ENCODE measurements at places on chromosomes 6 and 20.

DNA sequence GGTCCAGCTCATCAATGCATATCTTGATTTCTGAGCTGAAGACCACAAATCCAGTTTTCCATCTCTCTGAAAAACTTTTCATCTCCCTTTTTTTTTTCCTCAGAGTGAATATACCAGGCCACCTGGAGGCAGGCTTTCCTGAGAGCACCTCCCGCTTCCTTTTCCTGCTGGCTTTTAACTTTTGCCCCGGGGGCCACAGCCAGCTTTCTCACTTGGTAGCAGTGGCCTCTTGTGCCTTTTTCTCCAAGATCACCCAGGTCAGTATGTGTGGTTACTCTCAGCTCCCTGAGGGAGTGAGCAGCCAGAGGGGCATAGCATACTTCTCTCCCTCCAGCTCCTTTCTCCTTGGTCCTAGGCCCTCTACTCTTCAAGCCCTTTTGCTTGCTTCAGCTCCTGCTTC lies at the start of gene BTN1A1:
Gene BTN1A1, plus strand, starts transcription at position 202 of the 400 bp plus-strand sequence. CDS start 984 bp downstream, outside the sequence.
- DNase-seq, result no peak

DNA sequence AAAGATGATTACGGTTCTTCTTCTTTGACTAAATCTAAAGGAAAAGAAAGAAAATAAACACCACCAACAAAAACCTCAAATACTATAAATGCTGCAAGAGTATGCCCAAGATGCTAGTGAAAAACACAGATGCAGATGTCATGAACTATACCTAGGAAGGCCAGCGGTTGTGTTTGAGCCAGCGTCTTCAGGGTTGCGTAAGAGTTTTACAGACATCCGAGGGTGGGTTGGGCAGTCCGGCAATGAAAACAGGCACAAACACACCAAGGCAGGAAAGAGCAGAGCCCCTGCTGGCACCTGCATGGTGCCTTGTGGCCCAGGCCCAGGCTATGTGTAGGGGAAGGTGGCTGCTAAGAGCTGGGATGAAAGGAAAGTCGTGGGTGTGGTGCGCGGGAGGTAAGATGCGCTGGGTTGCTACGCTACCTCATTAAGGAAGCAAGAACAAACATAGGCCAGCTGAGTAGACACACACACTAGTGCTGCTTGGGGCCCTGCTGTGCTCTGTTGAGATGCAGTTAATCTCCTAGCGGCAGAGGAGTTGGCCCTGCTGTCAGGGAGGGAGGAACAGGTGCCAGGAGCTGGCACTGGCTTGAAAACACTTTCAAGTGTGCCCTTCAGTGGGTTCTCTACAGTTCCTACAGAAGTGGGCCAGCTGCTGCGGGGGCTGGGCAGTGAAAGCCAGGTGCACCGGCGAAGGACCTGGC lies 170.2 kb upstream of the PLN start:
- DNase-seq, result no peak

DNA sequence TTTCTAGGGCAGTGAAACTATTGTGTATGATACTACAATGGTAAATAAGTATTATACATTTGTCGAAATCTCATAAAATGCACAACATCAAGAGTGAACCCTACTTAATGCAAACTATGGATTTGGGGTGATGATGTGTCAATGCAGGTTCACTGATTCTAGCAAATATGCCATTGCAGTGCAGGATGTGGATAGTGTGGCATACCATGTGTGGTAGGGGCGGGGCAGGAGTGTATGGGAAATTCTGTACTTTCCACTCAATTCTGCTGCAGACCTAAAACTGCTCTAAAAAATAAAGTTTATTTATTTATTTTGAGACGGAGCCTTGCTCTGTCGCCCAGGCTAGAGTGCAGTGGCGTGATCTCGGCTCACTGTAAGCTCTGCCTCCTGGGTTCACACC lies 44.3 kb downstream of the ABHD12 start:
- no peak for DNase-seq

DNA sequence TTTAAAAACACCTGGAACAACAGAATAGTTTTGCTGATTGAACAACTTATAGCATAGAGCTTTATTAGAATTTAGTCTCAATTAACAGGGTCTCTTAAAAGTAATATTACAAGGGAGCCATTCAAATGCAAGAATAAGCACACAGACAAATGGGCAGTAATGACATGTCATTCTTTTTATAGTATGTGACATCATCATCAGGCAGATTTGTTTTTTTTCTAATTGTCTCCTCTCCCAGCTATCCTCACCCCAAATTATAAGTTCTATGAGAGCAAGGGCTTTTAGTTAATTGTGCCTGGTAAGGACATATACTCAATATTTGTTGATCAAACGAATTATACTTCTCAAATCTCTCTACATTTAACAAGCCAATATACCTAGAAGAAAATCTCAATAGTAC lies 11.0 kb downstream of the PGM3 start:
- DNase-seq, result no peak

DNA sequence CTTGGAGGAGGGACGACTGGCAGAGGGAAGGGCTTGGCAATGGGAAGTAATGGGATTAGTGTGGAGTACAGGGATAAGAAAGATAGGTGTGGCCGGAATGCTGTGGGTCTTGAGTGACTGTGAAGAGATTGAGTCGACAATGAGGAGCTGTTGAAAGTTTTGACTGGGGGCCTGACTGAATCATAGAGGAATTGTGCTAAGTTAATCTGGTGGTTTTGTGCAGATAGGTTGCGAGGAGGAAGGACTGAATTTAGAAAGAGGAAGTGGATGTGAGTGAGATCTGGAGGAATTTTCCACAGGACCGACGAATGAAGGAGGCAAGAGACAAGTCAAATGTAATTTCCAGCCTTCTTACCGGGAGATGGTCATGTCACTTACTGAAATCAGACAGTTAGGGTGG lies 143.9 kb upstream of the RALGAPA2 start:
- no peak for DNase-seq

DNA sequence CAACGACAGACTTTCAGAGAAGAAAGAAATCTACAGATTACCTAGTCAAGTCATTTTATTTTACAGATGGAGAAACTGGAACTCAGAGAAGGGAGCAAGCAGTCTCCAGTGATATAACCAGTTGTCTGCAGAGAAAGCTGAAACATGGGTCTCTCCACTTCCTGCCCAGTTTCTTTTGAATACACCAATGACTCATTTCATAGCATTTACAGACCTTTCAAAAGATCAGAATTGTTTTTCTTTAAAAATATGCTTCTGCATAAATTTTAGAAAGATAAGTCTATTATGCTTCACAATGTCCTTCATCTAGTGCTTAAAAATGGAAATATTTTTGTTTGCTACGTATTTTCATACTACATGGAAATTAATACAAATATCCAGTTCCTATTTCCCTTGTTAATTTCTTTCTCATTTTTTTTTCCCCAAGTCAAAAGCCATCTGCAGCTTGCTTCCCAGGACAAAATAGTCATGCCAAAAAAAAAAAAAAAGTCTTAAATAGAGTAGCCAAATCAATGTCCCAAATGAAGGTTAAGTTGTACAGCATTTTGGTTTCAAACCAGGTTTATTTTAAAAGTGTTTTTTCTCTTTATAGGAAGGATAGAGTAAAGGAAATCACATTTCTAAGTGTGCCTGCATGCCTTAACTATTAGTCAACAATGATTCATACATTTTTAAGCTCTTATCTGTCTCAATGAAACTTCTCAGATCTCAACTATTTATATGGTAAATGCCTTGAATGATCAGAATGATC lies 36.9 kb downstream of the ARHGAP18 start:
- no peak for DNase-seq

DNA sequence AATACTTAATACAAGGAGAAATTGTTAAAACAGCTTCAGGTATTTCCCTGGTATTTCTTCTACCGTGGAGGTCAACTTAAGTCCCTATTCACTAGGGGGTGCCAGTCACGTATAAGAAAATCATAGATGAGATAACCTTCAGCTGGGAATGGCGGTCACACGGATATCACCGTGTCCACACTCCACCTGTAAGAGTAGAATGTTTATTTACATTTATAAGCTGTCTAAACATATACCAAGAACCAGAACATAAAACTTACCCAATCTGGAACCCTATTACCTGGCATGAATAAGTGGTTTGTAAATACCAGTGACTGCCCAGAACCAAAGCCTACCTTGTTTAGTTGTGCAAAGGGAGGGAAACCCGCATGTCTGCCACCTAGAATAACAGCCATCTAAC lies 1.9 kb upstream of the ELOVL4 start:
- DNase-seq, result peak; percentile 13

All from stimulated activated CD8-positive, alpha-beta memory T cell treated with anti-CD3 and anti-CD28 coated beads, Interleukin-15, amount 100 ng/mL, for 48 hours (primary cell).